ENCODE measurements at places on chromosomes 7 and 10. TPM values are rescaled to one million over a fixed set of nuclear protein-coding genes. Genes with fewer than 3 reads are reported as not detected.

Gene SLIT1
- 0.37 TPM for total RNA-seq

Gene KBTBD2
- 25.0 TPM for total RNA-seq

Gene BHLHA15
- 0.39 TPM for total RNA-seq

Gene RTKN2
- total RNA-seq: 0.37 TPM

Gene FRMPD2
- total RNA-seq: not detected

Gene CPA5
- total RNA-seq: not detected

Gene SLC39A12
- not detected for total RNA-seq

Gene ZNF736
- total RNA-seq: 11.8 TPM

Gene HOXA2
- 0.39 TPM for total RNA-seq

Gene EPHB4
- 28.7 TPM for total RNA-seq

Gene C7orf33
- total RNA-seq: not detected

Gene NME8
- not detected for total RNA-seq

Gene EBF3
- total RNA-seq: 22.5 TPM

Gene UNC5B
- total RNA-seq: 13.9 TPM

Gene CHST3
- total RNA-seq: 23.5 TPM

Gene MYH16
- not detected for total RNA-seq

Gene FAM3C
- total RNA-seq: 38.2 TPM

Gene HHEX
- not detected for total RNA-seq

Gene EVX1
- not detected for total RNA-seq

Gene AGBL3
- total RNA-seq: 0.73 TPM

Gene TRIM56
- 12.3 TPM for total RNA-seq

Gene PPP1R17
- not detected for total RNA-seq

Gene PRPS1L1
- not detected for total RNA-seq

Gene LYZL2
- total RNA-seq: not detected

Gene FAM13C
- total RNA-seq: not detected

Gene TET1
- 4.5 TPM for total RNA-seq

Gene ASZ1
- total RNA-seq: not detected

Gene INSIG1
- total RNA-seq: 428 TPM

Gene STK17A
- total RNA-seq: 40.4 TPM

Gene HDAC9
- total RNA-seq: 2.9 TPM

Gene ST7
- 21.1 TPM for total RNA-seq

Gene OR2A5
- not detected for total RNA-seq

Gene FEZF1
- not detected for total RNA-seq

Gene EBLN1
- not detected for total RNA-seq

Gene KCP
- total RNA-seq: 0.20 TPM

Gene ITIH5
- total RNA-seq: 0.20 TPM

Gene C10orf53
- total RNA-seq: not detected

Gene TMEM225B
- total RNA-seq: 0.73 TPM

Gene CDH23
- total RNA-seq: 0.20 TPM

Gene FAM131B
- total RNA-seq: 1.6 TPM

Gene SPAM1
- not detected for total RNA-seq

Gene CCSER2
- total RNA-seq: 19.1 TPM

Gene SPDYE6
- total RNA-seq: not detected

Gene SUN3
- not detected for total RNA-seq

Gene COL13A1
- total RNA-seq: 4.3 TPM

Gene CCDC7
- total RNA-seq: 26.8 TPM

Gene TIAL1
- total RNA-seq: 39.3 TPM

Gene NKX2-3
- not detected for total RNA-seq

Gene SPDYE3
- not detected for total RNA-seq

Gene SLC26A4
- total RNA-seq: 0.39 TPM

Gene ATOH7
- total RNA-seq: under 0.01 TPM

Gene ST8SIA6
- total RNA-seq: not detected

Gene HOXA7
- total RNA-seq: 2.7 TPM

Gene OPN1SW
- total RNA-seq: not detected

Measured in subcutaneous preadipocyte (primary cell).